ENCODE measurements at places on chromosomes 7 and 10.

DNA sequence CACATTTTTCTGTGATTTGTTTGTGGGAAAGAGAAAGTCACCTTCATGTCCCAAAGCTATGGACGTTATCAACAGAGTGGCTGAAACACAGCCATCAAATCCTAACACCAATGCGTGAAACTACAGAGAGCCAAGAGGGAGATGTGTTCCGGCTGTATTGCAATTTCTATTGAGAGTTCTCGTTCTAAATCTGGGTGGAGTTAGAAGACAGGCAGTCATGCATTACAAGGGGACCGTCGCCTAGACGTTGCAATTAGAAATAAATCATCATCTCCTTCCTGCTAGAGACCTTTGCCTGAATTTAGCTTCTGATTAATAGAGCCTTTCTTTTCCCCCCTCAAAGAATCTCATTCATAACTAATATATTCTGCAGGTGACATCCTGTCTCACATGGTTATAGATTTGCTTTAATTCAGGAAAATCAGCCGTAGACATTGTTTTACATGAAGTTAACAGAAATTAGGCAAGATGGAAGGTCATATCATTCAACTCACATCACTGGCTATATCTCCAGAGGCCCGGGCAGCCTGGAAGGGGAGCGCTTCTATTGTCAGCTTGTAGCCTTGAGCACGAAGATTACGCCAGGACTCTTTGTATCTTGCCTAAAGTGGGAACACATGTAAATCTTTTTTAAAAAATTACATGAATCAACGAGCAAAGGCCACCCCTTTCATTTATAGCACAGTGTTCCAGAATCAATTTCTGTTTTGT is 52.6 kb downstream of the HABP2 start:
- DNase-seq: no peak

DNA sequence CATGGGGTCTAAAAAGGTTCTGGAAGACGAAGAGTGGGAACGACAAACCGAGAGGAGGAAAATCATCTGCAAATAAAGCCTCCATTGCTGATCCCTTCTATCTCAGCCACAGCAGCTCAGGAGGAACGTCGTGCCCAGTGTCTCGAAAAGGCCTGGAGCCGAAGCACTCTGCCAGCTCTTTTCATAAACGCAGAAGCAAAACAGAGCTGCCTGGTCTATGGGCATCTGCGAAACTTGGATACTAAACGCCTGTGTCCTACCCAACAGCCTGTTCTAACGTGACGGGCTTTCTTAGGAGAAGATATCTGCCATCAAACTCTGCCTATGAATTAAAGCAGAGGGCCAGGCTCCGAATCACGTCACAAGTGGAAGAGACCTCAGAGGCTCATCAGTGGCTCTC is 68.7 kb downstream of the GNA12 start:
- DNase-seq: no peak

DNA sequence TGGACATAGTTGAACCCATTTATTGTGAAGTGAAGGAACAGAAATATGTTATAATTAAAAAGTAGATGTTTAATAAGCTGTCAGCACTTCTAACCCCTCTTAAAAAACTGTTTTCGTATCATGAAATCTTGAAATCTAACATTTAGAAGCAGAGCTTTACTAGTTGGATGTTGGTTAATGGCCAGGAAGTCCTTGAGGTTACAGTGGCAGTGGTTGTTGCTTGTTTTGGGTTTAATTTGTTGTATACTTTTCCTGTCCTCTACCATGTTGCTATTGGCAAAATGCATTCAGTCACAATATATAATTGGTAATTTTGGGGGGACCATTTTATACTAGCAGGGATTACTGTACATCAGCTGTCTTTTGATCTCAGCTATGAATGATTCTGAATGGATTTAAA is 60.7 kb downstream of the EXOC4 start:
- DNase-seq: no peak

- DNase-seq: no peak
Measured at GRCh38 chr10:63155388-63156020, 22.4 kb downstream of the NRBF2 start.

DNA sequence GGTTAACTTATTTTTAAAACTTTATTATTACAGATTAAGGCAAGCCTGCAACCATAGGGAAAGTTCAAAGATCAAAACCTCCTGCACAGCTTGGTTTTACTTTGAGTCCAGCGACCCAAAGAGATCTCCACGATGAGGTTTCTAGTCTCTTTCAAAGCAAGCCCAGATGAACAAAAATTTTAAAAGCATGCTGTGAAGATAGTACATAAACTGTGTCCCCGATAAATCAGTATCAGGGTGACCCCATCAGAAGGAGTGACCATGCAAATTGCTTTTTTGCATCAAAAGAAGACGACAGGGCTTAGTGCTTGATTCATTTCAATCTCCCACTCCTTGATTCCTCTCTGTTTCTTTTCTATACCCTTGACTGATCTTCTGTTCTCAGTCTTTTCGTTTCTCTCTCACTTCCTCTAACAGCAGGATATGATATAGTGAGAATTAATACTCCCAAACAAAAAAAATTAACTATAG is 16.0 kb upstream of the DNTT start:
- no peak for DNase-seq

DNA sequence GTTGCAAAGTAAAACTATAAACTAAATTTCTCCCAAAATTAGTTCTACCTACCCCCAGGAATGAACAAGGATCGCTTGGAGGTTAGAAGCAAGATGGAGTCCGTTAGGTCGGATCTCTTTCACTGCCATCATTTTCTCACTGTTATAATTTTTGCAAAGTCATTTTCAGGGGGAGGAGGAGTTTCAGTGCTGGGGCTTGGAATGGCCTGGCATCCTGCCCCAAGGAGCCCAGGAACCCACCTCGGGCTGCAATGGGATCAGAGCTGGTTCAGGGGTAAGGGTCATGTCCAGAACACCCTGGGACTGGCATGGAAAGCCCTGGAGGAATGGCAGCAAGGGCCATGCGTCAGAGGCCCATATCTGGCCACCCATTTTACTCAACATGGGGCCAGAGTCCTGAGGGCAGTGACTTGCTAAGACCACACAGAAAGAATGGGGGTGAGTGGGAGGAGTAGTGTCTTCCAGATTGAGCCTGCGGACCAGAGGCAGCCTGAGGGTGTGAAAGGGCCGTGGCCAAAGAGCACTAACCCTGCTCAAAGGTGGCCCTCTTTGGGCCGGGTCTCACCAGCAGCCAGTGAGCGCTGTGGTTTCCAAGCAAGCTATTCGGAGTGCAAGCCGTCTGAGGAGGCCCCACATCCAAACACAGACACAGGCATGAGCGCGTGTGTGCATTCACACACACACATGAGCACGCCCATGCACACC is 31.8 kb downstream of the GPRIN2 start:
- no peak for DNase-seq

DNA sequence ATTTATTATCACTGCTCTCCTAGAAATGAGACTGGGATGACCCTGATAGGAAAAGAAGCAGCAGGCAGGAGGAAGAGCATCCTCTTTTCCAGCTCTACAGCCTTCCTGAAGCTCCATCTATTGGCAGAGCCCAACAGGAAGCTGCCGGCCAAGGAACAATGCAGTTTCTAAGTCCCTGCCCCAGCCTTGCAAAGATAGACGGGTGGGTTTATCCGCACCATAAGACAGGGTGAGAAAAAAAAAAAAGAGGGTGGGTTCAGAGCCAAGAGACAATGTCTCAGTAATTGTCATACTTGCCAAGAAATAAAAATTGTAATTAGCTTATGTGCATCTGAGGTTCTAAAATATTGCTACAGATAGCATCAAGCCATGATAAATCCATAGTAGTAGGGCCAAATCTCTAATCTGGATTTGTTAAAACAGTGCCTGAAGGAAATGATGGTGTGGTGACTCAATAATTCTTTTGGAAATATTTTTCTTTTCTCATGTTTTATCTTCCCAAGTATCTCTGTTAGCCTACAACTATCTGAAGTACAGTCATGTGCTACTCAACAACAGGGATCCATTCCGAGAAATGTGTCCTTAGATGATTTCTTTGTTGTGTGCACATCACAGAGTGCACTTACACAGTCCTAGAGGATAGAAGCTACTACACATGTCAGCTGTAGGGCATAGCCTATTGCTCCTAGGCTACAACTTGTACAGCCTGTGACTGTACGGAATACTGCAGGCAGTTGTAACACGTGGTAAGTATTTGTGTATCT is 242.9 kb upstream of the CXCL12 start:
- no peak for DNase-seq

GRCh38 chr7:77425101-77426051 is 9.2 kb upstream of the GSAP start:
- DNase-seq: no peak
